ENCODE measurements at places on chromosomes 3 and 15.

DNA sequence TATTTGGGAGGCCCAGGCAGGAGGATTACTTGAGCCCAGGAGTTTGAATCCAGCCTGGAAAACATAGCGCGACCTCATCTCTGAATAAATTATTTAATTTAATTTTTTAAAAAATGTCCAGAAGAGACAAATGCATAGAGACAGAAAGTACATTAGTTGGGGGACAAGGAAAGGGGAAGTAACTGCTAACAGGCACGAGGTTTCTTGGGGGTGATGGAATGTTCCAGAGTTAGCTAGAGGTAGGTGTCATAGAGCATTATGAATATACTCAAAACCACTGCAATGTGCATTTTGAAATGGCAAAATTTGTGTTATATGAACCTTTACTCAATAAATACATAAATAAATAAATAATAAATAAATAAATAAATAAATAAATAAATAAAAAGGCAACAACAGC, 31.7 kb upstream of the CYP11A1 start:
- no peak for DNase-seq

GRCh38 chr3:135980343-135980742, 14.8 kb downstream of the PPP2R3A start:
- no peak for DNase-seq

GRCh38 chr3:72411843-72412242, 436.4 kb downstream of the SHQ1 start:
- DNase-seq: no peak

- DNase-seq: no peak
Measured at GRCh38 chr3:33023176-33024136, 72.0 kb downstream of the CCR4 start.

DNA sequence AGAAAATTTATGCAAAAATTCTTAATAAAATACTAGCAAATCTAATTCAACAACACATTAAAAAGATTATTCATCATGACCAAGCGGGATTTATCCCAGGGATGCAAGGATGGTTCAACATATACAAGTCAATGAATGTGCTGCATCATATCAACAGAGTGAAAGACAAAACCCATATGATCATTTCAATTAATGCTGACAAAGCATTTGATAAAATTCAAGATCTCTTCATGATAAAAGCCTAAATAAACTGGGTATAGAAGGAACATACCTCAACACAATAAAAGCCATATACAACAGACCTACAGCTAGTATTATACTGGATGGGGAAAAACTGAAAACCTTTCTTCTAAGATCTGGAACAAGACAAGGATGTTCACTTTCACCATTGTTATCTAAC, 89.7 kb downstream of the KBTBD8 start:
- DNase-seq: no peak

DNA sequence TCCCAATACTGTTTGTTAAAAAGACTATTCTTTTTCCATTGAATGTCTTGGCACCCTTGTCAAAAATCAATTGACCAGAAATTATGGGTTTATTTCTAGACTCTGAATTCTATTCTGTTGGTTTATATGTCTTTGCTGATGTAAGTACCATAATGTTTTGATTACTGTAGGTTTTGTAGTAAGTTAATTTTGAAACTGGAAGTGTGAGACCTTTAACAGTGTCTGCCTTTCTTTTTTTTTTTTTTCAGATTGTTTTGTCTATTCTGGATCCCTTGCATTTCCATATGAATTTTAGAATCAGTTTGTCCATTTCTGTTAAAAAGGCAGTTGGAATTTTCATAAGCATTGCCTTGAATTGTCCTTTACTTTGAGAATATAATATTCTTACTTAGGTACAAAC, 13.6 kb downstream of the ATP2C1 start:
- DNase-seq: no peak

- no peak for DNase-seq
Measured at GRCh38 chr15:76313731-76314130, 2.5 kb upstream of the ETFA start.

- no peak for DNase-seq
Measured at GRCh38 chr15:38555686-38556334, 8.8 kb downstream of the RASGRP1 start.

- DNase-seq: no peak
Measured at GRCh38 chr3:143236226-143236964, 116.8 kb downstream of the CHST2 start.

DNA sequence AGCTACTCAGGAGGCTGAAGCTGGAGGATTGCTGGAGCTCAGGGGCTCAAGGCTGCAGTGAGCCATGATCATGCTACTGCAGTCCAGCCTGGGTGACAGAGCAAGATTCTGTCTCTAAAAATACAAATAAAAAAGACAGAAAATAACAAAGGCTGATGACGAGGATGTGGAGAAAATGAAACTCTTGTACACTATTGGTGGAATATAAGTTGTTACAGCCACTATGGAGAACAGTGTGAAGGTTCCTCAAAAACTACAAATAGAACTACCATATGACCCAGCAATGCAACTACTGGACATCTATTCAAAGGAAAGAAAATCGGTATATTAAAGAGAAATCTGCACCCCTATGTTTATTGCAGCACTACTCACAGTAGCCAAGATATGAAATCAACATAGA, 526.7 kb upstream of the NAALADL2 start:
- DNase-seq: no peak

GRCh38 chr3:76664816-76665215, 375.1 kb upstream of the ROBO2 start:
- DNase-seq: no peak

GRCh38 chr3:196120291-196120951, 38.5 kb upstream of the TFRC start:
- no peak for DNase-seq

- no peak for DNase-seq
Measured at GRCh38 chr3:36843065-36844051, 79.0 kb upstream of the DCLK3 start.

DNA sequence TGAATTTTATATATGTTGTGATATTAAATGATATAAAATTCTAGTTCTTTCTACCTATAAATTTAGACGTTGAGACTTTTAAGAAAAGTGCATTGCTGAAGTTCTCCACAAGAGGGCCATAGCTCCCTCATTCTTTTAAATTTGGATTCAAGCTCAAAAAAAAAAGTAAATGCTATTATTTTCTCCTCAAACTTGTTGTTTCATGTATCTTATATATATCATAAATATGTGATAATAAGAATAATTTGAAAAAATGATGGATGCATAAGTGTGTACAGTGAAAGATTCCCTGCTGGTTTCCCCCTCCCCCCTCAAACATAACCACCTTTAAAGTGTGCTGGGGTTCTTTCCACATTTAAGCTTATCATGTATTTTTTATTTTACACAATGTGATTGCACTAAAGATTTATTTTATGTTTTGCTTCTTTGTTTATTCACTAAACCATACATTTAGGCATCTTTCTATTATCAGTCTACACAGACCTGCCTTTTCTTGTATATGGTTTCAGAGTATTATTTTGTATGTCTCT, 769.4 kb upstream of the GOLIM4 start:
- no peak for DNase-seq

DNA sequence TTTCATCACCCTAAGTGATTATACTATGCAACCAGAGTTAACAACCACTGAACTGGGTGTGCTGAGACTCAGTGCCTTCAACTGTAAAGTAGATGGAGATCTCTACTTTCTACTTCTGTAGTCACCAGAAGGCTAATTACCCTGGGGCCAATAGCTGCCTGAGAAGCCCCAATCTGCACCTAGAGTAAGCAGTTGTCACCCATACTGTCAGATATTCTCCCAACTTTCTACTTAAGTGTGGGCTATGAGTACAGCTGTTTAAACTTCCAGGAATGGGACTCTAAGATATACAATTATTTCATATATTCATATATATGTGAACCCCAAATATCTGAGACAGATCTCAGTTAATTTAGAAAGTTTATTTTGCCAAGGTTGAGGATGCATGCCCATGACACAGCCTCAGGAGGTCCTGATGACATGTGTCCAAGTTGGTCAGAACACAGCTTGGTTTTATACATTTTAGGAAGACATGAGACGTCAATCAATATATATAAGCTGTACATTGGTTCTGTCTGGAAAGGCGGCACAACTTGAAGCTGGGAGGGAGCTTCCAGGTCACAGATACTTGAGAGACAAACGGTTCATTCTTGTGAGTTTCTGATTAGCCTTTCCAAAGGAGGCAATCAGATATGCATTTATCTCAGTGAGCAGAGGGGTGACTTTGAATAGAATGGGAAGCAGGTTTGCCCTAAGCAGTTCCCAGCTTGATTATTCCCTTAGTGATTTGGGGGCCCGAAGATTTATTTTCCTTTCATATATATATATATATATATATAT, 41.9 kb downstream of the CCNL1 start:
- no peak for DNase-seq

- no peak for DNase-seq
Measured at GRCh38 chr3:192862408-192863090, 55.1 kb downstream of the MB21D2 start.

DNA sequence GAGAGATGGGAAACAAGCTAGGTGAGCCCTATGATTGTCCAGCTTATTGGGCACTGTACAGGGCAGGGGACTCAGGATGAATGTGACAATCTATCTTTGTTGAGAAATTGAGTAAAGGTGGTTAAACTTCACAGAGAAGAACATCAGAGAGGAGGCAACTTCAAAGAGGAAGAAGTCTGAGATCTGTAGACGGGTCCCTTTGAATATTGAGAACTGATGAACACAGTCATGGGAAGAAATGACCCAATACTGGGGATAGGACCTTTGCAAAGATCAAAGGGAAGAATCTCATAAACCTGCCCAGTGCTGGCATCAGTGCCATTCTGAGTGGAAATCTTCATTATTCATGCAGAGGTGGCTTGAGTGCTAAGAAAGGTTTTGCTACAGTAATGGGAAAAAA, 569.7 kb upstream of the KCNMB2 start:
- no peak for DNase-seq

DNA sequence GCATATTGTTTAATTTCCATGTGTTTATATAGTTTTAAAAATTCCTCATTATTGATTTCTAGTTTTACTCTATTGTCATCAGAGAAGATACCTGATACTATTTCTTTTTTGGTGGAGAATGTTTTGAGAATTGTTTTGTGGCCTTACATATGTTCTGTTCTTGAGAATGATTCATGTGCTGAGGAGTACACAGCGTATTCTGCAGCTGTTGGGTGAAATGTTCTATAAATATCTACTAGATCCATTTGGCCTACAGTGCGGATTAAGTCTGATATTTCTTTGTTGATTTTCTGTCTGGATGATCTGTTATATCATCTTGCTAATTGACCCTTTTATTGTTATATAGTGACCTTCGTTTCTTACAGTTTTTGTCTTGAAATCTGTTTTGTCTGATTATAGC, 109.7 kb downstream of the UBE2E2 start:
- no peak for DNase-seq

DNA sequence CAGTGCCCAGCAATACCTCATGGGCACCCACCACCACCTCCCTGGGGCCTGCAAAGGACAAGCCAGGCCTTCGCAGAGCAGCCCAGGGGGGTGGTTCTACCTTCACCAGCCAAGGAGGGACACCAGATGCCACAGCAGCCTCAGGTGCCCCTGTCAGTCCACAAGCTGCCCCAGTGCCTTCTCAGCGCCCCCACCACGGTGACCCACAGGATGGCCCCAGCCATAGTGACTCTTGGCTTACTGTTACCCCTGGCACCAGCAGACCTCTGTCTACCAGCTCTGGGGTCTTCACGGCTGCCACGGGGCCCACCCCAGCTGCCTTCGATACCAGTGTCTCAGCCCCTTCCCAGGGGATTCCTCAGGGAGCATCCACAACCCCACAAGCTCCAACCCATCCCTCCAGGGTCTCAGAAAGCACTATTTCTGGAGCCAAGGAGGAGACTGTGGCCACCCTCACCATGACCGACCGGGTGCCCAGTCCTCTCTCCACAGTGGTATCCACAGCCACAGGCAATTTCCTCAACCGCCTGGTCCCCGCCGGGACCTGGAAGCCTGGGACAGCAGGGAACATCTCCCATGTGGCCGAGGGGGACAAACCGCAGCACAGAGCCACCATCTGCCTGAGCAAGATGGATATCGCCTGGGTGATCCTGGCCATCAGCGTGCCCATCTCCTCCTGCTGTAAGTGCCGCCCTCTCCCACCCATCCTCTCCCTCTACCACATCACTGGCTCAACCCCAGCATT, 19.2 kb upstream of the BFSP2 start:
- no peak for DNase-seq

DNA sequence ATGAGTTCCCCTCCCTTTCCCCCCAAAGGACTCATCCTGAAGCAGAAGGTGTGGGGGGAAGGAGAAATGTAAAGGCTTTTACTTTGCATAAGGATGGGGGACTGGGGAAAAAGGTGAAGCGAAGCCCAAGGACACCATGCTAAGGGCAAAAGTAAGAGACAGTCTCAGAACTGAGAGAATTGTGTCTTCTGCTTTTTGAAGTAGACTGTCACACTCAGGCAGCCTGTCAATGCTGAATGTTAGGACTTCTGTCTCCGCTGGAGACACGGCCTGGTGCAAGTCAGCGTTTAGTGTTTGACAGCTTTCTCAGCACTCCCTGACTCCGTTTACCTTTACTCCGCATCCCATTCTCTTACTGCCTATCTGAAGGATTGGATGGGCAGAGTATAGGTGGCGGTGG, 13.8 kb downstream of the RBM5 start:
- no peak for DNase-seq

DNA sequence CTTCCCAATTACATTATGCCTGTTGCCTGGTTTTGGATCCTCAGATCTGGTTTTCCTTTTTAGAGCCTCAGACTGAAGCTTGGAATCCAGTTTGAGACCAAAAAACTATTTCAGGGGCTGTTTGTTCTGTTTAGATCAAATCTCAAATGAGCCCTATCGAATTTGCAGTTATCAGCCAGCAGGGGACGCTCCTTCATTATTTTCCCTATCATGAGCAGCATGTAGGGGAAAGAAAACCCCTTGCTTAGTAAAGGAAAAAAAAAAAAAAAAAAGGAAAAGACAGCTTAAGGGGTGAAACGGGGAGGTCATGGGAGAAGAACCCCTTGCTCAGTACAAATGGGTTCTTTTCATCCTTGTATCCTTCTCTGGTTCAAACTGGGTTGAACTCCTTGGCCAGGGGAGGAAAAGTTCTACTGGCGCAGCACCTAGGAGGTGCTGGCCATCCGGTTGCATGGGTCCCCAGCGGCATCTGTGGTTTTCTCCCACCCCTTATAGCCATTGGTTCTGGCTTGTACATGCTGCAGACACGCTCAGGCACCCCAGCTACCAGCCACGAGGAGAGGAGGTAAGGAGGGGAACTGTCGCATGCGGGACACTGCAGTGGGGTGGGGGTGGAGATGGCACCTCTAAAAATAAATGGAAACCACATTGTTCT, 1375.1 kb upstream of the ALCAM start:
- DNase-seq: no peak
